ENCODE measurements at places on chromosomes 6 and 20.

GRCh38 chr6:136466777-136467176 is 83.4 kb downstream of the MAP7 start:
- no peak for DNase-seq

DNA sequence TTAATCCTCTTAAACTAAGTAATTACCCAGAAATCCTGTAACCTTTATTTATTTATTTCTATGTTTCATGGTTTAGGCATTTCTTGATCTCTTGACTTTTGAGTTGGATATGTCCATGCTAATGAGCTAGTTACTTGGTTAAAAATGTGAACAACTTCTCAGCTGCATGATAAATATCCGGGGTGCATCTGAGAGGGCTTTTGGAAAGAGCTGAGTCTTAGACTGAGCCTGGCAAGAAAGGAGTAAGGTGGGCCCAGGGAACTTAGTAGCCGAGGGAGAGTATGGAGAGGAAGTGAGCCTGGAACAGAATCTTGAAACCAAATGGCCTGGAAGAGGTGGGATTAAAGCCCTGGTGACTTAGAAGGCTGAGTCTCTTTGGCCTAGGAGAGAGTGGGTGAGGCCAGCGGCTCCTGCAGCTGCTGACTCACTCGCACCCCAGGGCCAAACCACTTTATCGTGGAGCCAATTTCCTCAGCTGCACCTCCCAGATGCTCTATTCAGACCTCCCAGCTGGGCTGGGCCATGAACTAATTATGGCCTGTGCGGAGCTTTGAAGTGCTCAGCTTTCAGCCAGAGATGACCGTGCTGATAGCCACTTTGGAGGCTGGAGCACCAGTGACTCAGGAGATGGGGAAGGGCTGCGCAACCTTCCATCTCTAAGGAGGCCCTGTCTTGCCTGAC is 19.1 kb downstream of the TGM3 start:
- DNase-seq, result peak; percentile 84

- DNase-seq, result no peak
These were observed 131.7 kb downstream of the PLCB4 start for GRCh38 chr20:9200620-9201019.

DNA sequence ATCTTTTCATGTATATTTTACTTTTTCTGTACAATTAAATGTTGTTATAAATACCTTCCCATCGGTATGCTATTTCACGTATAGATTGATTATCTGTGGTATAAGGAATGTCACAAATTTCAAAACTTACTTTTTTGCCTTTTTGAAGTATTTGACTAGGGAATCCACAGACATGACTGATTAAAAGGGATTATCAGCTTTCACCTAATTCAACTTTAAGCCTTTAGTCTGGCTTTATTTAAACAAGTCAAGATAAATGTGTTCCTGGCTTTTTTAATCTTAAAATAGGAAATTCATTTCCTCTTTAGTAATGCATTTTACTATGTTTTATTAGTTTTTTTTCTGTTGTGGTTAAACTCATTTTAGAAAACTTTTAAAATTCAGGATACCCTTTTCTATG is 160.0 kb downstream of the MACROD2 start:
- no peak for DNase-seq

DNA sequence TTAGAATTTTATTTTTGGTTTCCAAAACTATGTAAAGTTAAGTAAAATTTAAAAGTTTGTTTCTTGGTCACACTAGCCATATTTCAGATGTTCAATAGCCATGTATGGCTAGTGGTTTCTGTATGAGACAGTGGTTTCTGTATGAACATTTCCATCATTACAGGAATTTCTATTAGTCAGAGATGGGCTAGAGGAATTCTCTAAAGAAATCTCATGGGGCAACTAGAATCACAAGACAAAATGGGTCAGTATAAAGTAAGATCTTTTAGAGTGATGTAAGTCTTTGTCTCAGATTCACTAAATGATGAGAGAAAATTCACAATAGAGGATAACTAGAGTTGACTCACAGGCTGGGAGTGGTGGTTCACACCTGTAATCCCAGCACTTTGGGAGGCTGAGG is 149.0 kb downstream of the FUT9 start:
- no peak for DNase-seq

- DNase-seq, result peak; percentile 28
These were observed 256.4 kb downstream of the ARID1B start for GRCh38 chr6:157033428-157034140.

- DNase-seq, result no peak
These were observed 99.9 kb upstream of the MYLIP start for GRCh38 chr6:16028966-16029365.

GRCh38 chr6:1916334-1917070 is 306.8 kb downstream of the FOXC1 start:
- DNase-seq, result no peak

DNA sequence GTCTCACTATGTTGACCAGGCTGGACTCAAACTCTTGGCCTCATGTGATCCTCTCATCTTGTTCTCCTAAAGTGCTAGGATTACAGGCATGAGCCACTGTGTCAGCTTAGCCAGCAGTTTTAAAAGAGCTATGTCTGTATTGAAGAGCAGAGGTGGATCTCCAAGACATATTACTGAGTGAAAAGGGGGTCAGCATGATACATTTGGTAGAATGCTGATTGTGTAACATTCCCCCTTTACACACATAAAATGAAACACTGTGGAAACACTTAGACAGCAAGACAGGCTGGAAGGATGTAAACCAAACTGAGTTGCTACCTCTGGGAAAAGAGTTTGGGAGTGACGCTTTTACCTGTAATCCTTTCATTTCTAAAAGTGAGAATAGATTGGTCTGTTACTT is 1.7 kb upstream of the RIPOR3 start:
- DNase-seq, result no peak

- no peak for DNase-seq
These were observed 50.9 kb downstream of the SNRNP48 start for GRCh38 chr6:7640607-7641577.

DNA sequence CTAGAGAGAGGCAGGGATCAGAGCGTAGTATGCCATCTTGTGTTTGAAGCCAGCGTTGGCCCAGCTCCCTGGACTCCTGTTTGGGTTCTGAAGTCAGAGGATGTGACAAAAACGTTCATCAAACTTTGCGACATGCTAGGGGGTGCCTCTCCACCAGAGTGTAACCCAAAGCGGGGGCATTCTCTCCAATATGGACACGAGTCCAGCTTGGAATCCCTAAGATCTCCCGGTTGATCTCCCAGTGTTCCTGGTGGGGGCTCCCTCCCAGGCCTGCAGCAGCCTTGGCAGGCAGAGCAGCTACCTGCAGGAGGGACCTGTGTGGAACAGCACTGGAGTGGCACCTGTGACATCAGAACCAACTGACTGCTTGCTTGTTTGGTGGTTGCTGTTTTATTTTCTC is 218.8 kb upstream of the ECI2 start:
- DNase-seq, result no peak

GRCh38 chr6:16985513-16986284 is 116.2 kb upstream of the STMND1 start:
- peak; percentile 67 for DNase-seq

GRCh38 chr20:41140226-41141133 is 3.1 kb downstream of the PLCG1 start:
- DNase-seq, result no peak

GRCh38 chr6:68726992-68727391 is 91.9 kb downstream of the ADGRB3 start:
- DNase-seq, result no peak

DNA sequence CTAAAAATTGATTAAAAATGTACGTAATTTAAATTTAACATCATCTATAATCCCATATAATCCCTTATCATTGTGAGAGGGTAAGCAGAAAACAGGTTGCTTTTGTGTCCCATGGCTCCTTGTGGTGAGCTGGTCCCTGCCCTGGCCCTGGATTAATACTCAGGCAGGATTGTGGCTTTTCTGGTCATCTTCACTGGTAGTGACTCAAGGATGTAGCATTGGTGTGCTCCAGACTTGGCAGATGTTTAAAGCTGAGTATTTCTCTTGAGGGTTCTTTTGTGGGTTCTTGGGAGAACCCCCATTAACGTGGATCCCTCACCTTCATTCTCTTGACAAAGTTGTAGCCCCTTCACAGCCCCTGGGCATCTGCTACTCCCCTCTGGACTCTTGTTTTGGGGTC is 39.3 kb downstream of the SNRNP48 start:
- no peak for DNase-seq

GRCh38 chr6:32637219-32637880 is at the start of gene HLA-DQA1:
Gene HLA-DQA1 (plus strand): TSS chr6:32637406. CDS start chr6:32637459, 53 bp downstream.
- DNase-seq, result peak; percentile 82

DNA sequence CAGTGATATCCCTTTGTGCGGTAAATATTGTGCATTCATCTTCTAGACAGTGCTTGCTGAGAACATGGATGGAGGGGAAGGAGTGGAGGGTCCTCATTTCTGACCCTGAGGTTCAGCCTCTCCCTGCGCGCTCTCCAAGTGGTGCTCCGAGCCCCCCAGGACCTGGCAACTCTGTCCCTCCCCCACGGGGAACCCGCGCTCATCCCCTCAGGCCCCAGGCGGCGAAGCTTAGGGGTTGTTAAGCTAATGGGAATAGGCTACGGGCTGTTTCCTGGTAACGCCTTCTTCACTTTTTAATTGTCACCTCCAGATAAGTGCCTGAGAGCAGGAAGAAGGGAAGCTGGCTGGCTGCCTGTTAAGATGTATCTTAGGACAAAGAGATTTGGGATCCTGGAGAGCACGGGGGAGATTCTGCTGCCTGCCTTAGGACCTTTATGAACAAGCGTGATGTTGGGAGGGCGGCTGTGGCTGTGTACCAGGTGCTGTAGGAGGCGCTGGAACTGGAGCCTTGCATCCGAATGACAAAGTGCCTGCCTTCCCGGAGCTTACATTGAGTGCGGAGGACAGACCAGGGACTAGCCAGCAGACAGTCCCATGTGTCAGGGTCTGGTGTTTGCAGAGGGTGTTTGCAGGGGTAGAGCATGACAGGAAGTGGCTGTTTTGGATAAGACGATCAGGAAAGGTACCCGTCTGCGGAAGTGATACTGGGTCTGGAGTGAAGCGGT is 11.7 kb downstream of the TSHZ2 start:
- DNase-seq, result no peak

- DNase-seq, result no peak
These were observed 708 bp downstream of the NRN1 start for GRCh38 chr6:6006006-6006427.

DNA sequence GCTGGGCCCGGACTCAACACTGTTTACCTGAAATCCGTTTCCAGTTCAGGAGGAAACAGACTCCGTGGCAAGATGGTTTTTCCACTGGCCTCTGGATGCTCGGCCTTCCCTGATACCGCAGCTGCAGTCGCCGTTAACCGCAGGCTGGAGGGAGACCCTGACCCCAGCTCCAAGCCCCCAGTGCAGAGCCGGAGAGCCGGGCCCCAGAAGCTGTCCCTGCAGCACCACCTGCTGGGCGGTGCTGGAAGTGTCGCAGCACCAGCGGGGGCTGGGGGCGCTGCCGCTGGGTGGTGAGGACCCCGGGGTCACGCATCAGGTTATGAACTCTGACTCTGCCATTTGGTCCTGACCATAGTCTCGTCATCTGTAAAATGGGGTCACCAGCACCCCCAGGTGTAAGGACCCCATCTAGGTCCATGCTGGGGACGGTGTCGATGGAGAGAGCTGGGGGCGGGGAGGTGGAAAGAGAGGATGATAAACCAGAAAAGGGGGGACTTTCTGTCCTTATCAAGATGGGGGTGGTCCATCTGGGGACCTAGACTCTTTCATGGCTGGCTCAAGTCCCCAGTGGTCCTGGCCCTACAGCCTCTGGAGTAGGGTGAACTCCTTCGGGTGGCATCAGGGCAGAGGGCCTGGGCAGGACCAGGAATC is 20.8 kb upstream of the CHRNA4 start:
- peak; percentile 60 for DNase-seq

- no peak for DNase-seq
These were observed 11.8 kb downstream of the CLVS2 start for GRCh38 chr6:123007885-123008284.

GRCh38 chr6:30541515-30542403 is 14.5 kb downstream of the GNL1 start:
- peak; percentile 89 for DNase-seq

DNA sequence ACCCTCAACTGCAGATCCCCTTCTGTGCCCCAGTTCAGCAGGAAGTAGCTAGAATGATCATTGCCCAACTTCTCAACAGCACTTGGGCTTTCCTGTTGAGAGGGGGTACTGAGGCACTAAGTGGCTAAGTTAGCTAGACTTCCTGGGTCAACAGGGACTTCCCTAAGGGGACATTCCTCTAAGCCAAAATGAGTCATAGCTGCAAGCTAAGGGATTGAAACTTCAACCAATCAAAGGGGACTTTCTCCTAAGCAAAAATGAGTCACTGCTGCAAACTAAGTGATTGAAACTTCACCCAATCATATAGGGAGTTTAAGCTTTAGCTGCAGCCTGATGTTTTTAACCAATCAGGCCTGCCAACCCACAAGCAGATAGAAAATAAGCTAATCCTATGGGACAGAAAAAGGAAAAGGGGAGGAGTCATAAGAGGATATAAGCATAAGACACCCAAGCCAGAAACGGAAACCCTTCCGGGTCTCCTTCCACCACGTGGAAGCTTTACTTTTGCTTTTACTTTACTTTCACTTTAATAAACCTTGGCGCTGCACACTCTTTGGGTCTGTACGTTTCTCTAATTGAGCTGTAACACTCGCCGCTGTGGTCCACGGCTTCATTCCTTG is 659.0 kb upstream of the HS3ST5 start:
- DNase-seq, result peak; percentile 27

GRCh38 chr20:53070224-53070623 is 98.1 kb downstream of the TSHZ2 start:
- DNase-seq, result no peak

GRCh38 chr6:151721671-151722070 is 85.8 kb upstream of the ESR1 start:
- DNase-seq, result no peak

DNA sequence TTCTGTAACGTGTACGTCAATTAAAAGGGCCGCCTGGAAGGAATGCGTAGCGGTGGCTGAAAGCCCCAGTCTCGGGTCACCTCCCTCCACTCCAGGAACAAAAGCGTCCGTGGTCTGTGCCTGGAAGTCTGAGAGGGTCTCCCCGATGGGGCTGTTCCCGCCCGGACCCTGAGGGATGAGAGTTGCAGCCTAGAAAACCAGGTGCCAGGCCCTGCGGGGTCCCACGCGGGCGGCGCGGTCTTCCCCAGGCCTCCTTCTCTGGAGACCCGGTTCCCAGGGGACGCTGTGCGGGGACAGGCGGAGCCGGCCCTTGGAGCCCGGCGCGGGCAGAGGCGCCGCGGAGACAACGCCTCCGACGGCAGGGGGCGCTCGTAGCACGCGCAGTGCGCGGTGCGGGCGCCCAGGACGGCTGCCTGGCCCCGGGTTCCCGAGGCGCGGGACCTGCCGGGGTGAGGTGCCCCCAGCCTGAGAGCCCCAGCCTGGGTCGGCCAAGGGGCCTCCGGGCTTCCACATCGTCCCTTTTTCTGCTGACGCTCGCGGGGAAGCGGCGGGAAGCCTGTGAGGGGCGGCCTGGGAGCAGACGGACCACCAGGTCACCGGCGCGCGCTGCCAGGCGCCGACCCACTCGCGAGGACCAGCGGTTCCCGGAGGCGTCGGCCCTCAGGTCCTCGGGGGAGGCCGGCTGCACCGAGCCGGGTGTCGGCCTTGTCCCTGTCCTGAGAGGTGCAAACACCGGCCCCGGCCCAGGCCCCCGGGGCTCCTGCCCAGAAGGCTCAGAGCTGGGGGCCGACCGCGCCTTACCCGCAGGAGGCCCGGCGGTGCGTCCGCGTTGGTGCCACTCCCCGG is 5.3 kb upstream of the FOXC1 start:
- DNase-seq, result peak; percentile 78

- no peak for DNase-seq
These were observed 270.0 kb upstream of the JAG1 start for GRCh38 chr20:10943686-10944265.

Measured in suppressor macrophage treated with lipopolysaccharide for 1 hour (primary cell).